ENCODE measurements at places on chromosomes 1 and 21. TPM values are rescaled to one million over a fixed set of nuclear protein-coding genes. Genes with fewer than 3 reads are reported as not detected.

The RORC gene
- 39.5 TPM for total RNA-seq

The TMPRSS2 gene
- not detected for total RNA-seq

The TMEM79 gene
- total RNA-seq = 13.7 TPM

The STIL gene
- 31.7 TPM for total RNA-seq

The S100A8 gene
- not detected for total RNA-seq

The HSF2BP gene
- 0.50 TPM for total RNA-seq

The LCE1A gene
- total RNA-seq = not detected

The RPS27 gene
- 1,746 TPM for total RNA-seq

The OR2T2 gene
- not detected for total RNA-seq

The CLDN19 gene
- total RNA-seq = not detected

The AJAP1 gene
- total RNA-seq = not detected

The KCNH1 gene
- not detected for total RNA-seq

The MATN1 gene
- total RNA-seq = 0.52 TPM

The HPDL gene
- total RNA-seq = 4.5 TPM

The CELA2B gene
- total RNA-seq = not detected

The SLAMF9 gene
- not detected for total RNA-seq

The SYCP1 gene
- not detected for total RNA-seq

The NMNAT2 gene
- not detected for total RNA-seq
